ENCODE measurements at places on chromosomes 5 and 9.

GRCh38 chr9:89038382-89039103, 47.3 kb downstream of the S1PR3 start:
- DNase-seq, result no peak

DNA sequence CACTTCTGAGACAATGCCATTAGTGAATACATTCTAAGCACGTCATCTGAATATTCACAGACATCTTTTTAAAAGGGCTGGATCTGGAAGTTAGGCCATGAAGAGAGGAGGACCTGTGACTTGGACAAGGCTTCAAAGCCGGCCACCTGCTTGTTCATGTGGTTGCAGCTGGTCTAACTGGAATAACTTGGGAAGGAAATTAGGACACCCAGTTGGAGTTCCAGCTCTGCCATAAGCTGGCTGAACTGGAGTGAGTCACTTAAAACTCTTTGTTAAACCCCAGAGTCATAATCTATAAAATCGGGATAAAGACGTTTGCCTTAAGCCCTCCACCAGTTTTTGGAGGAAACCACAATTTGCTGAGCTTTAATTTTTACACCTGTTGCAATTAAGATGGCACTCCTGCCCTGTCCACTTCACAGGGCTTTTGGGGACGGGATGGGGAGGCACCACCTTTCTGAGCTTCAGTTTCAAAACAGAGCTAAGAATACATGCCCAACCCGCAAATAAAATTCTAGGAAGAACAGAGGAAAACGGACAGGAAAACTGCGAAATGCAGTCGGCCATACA, 536 bp upstream of the STX17 start:
- no peak for DNase-seq

DNA sequence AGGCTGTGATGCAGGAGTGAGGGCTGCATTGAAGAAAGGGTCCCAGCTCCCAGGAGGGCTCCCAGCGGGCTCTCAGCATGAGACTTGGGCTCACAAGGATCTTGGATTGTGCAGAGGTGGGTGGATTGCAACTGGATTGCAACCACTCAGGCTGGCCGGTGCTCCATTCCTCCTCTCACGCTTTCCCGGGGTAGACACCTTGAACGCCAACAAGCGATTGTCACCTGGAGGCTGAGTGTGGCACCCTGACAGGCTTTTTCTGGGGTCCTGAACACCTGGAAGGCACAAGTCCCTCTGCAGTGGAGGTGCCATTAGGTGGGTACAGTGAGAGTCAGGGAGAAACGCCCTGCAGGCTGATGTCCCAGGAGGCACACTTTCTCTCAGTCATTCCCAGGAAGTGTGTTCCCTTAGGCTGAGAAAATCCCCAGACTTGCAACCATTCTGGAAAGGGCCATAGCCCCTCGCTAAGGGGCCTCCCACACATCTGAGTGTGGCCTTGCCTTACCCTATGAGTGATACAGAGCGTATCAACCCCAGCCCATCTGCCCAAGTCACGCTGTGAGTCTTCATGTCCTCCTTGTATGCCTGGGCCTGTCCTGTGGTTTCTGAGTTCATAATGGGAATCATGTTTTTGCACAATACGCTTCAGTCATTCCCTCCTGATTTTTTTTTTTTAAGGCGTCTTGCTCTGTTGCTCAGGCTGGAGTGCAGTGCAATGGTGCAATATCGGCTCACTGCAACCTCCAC, 488.1 kb downstream of the IRX1 start:
- no peak for DNase-seq

GRCh38 chr5:20476016-20476415, 488.0 kb upstream of the CDH18 start:
- DNase-seq, result no peak

DNA sequence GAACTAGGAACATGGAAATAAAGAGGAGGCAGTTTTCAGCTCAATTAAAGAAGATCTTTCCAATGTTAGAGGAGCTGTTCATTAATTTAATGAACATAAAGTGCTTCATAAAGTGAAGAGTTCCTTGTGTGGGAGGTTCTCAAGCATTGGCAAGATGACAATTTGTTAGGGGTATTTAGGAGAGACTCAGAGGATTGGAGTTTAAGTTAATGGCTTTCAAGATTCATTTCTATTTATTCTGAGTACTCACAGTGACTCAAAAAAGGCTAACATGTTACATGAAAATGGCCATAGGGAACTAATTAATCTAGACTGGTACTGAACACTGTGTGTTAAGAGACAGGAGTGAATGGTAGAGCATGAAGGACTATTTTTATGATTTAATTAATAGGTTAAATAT, 55.4 kb upstream of the CDH12 start:
- no peak for DNase-seq

DNA sequence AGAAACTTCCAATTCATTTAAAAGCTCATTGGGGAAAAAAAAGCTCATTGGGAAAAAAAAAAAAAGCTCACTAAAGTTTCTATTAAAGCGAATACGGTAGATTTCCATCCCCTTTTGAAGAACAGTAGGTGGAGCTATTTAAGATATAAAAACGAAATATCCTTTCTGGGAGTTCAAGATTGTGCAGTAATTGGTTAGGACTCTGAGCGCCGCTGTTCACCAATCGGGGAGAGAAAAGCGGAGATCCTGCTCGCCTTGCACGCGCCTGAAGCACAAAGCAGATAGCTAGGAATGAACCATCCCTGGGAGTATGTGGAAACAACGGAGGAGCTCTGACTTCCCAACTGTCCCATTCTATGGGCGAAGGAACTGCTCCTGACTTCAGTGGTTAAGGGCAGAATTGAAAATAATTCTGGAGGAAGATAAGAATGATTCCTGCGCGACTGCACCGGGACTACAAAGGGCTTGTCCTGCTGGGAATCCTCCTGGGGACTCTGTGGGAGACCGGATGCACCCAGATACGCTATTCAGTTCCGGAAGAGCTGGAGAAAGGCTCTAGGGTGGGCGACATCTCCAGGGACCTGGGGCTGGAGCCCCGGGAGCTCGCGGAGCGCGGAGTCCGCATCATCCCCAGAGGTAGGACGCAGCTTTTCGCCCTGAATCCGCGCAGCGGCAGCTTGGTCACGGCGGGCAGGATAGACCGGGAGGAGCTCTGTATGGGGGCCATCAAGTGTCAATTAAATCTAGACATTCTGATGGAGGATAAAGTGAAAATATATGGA, at the start of gene PCDHGA12:
Gene PCDHGA12 (plus strand): TSS at position 176 of the 782 bp plus-strand sequence. CDS start 253 bp downstream, at position 429.
- no peak for DNase-seq

GRCh38 chr5:177458912-177459350, 12.3 kb downstream of the PRR7 start:
- DNase-seq, result no peak

- no peak for DNase-seq
Observed at GRCh38 chr9:136644343-136644592, 18.4 kb upstream of the EGFL7 start.

- DNase-seq, result no peak
Observed at GRCh38 chr9:83992407-83992806, 11.8 kb downstream of the RMI1 start.

DNA sequence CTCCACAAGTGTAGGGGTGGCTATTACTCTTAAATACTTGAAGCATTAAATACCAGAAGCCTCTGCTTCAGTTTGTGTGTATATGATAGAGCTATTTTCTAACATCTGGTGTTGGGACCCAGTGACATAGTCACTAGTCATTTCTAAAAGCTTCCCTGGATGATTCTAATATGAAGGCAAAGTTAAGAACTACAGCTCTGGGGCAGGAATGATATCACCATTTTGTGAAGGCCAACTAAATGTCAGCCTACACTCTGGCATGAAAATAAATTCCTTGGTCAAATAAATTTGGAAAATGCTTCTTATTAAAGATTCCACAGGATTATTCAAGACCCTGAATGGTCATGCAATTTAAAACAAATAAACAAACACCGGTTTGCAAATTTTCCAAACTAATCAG, 197.7 kb downstream of the PLK2 start:
- DNase-seq, result no peak

GRCh38 chr9:69344459-69344858, 19.4 kb downstream of the ENTREP1 start:
- no peak for DNase-seq

GRCh38 chr9:96493757-96494156, 43.8 kb downstream of the HABP4 start:
- DNase-seq, result no peak

GRCh38 chr5:9408964-9409363, 136.9 kb downstream of the SEMA5A start:
- no peak for DNase-seq

DNA sequence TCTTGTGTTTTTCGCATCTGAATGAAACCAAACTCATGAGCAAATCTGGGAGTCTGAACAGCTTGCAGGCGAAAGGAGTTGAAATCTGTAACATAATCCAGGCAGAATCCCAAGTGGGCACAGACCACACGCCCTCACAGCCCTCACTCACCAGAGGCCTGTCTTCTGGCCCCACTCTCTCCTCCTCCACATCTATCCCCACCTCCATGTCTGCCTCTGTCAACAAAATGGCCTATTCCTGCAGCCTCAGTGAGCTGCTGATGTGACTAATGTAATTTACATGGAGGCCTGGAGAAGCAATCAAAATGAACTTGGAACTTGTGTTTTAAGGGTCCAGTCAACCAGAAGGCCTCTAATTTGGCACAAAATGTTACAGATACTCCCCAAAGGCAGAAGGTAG, 136.6 kb downstream of the GNA14 start:
- no peak for DNase-seq

DNA sequence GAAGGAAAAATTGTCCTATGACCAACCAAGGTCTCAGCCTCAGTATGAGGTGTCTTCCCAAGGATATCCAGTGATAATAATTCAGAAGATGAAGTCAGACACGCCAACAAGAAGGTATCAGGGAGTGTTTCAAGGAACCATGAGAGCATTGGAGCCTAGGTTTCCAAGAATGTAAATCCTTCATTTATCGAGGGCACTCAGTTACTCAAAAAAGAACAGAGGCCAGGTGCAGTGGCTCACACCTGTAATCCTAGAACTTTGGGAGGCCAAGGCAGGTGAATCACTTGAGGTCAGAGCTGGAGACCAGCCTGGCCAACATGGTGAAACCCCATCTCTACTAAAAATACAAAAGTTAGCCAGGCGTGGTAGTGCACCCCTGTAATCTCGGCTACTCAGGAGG, 70.8 kb downstream of the PLAC8L1 start:
- no peak for DNase-seq

DNA sequence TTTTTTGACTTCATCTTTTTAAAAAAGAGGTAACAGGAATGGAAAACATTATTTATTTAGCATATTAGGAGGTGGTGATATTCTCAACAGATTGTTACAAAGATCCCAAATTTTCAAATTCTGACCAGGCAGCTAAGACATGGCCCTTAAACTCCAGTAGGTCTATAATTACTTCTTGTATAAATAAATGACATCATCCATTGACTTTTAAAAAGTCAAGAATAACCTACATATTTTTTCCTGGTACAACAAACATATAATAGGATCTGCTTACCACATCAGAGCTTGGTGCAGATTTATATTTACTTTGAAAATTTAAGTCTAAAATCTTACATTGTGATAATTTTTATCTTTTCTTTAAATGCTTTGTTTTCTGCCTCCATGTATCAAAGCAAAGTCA, 92.2 kb upstream of the TRPM3 start:
- DNase-seq, result no peak

GRCh38 chr5:100841358-100842076, 61.6 kb downstream of the ST8SIA4 start:
- DNase-seq, result no peak

- no peak for DNase-seq
Observed at GRCh38 chr5:140114341-140115185, 654 bp downstream of the PURA start.

GRCh38 chr5:127311349-127311748, 20.8 kb downstream of the MEGF10 start:
- no peak for DNase-seq

DNA sequence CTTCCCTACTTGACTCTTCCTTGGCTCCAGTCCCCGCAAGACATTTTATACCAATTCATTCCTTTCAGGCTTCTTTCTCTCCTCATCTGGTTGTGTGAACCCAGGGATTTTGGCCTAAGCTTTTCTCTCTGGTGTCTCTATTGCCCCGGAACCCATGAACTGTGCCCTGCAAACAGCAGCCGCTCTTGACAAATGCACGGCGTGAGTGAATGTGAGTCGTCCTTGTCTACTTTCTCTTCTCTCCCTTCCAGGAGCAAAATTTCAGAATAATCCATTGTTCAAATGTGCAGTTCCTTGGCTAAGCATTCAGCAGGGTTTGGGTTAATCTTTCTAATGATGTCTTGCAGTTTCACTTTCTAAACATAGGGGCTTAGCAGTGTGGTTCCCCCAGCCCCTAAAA, 250.4 kb upstream of the IRX4 start:
- DNase-seq, result no peak

DNA sequence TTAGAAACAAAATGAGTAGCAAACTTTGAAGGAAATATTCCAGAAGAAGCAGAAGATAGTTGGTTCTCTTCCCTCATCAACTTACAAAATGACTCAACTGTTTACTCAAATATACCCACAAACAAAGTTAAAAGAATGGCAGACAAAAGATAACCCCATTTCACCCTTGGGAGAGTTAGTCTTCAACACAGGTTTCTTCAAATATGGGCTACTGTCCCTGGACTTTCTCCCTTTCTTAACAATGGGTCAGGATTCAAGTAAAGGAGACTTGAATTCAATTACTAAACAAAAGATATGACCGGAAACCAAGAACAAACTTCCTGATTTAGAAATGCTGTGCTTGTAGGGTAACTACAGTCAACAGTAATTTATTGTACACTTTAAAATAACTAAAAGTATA, 14.2 kb downstream of the RFX3 start:
- DNase-seq, result no peak

GRCh38 chr5:179275941-179276837, 69.1 kb downstream of the ADAMTS2 start:
- no peak for DNase-seq

GRCh38 chr5:96332535-96333366, 100.3 kb downstream of the PCSK1 start:
- no peak for DNase-seq

DNA sequence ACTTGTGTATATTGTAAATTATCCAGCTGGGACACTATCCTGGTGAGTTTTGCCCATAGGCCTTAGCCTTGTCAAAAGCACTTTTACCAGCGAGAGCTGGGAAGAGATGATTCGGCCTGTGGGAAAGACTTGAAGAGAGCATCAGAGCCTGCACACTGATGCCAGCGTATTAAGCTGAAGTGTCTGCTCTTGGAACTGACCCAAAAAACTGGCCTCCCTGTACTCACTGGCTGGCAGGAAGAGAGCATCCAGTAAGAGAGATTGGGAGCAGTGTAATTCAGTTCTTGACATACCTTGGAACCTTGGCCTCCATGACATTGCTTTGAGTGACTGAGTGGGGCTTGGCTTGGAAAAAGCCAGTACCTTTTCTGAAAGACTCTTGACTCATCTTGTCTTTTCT, 73.7 kb downstream of the ZNF462 start:
- DNase-seq, result no peak

DNA sequence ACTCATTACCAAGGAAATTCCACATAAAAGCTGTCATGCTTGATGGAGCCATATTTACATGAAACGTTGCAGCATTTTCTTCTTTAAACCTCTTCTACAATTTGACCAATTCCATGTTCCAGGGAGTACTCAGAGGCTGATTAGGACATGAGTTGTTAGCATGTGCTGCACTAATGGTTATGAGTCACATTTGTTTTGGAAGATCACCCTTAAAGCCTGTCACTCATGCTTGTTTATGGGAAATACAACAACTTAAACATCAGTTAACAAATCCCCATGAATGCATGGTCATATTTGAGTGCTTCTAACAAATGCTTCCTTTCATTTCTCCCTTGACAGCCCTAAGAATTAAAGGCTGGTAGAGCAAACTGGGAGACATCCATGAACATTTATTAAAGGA, 156.1 kb downstream of the GHR start:
- no peak for DNase-seq

GRCh38 chr5:151132963-151133362, 24.6 kb downstream of the ANXA6 start:
- DNase-seq, result no peak

GRCh38 chr9:19232823-19233194, 2.3 kb downstream of the DENND4C start:
- peak; percentile 21 for DNase-seq

All from GM19239 (cell line).